DMS79 treated with DMSO at 0.1 percent for 48 hours (cell line): ENCODE measurements at places on chromosomes 3 and 15.

DNA sequence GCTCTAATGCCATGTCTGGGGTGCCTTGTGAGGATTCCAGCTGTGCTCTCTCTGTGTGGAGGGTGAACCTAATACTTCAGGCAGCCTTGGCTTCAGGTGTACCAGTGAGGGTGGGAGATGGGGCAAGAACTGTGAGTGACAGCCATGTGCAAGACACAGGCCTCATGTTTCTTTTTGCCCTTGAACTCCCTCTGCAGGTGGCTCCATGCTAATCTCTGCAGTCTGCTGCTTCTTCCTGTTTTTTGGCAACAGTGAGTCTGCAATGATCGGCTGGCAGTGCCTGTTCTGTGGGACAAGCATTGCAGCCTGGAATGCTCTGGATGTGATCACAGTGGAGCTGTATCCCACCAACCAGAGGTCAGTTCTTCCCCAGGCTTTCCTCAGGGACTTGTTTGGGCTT, 189.3 kb downstream of the SV2B start:
- no peak for DNase-seq

- no peak for DNase-seq
These were observed 440.2 kb downstream of the CNTN6 start for GRCh38 chr3:1532935-1533606.

- no peak for DNase-seq
These were observed 494.1 kb upstream of the MDFIC2 start for GRCh38 chr3:70806556-70806955.

DNA sequence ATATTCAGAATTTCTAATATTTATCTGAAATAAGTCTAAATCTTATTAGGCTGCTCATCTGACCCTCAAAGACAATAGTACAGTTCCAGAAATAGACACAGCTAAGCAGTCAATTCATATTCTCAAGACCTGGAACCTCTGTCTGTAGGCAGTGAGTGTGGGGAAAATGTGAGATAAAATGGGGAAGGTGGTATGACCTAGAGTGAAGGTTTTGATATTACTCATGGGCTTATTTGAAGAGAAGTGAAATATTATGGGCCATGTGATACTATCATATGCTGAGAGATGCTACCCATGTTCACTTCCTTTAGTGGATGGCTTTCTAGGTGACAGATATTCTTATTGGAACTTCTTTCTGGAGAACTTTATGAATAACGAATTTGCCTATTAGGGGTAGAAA, 33.5 kb downstream of the TGFBR2 start:
- DNase-seq, result no peak

DNA sequence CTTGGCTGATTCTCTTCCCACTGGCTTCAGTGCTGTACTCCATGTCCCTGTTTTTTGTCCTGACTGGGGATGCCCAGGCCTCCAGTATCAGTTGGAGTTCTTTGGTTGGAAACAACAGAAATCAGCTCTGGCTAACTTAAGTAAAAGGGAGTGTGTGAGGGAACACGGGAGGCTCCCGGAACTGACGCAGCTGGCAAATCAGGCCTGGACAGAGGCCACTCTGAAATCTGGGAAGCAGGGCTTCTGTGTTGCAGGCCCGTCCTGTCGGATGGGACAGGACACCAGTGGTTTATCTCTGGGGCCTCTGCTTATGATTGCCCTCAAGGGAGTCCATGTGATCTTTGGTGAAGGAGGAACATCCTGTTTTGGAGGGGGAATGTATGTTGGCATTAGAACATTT, 124.3 kb downstream of the CHCHD6 start:
- DNase-seq, result no peak
